ENCODE measurements at places on chromosomes 2 and 18.

DNA sequence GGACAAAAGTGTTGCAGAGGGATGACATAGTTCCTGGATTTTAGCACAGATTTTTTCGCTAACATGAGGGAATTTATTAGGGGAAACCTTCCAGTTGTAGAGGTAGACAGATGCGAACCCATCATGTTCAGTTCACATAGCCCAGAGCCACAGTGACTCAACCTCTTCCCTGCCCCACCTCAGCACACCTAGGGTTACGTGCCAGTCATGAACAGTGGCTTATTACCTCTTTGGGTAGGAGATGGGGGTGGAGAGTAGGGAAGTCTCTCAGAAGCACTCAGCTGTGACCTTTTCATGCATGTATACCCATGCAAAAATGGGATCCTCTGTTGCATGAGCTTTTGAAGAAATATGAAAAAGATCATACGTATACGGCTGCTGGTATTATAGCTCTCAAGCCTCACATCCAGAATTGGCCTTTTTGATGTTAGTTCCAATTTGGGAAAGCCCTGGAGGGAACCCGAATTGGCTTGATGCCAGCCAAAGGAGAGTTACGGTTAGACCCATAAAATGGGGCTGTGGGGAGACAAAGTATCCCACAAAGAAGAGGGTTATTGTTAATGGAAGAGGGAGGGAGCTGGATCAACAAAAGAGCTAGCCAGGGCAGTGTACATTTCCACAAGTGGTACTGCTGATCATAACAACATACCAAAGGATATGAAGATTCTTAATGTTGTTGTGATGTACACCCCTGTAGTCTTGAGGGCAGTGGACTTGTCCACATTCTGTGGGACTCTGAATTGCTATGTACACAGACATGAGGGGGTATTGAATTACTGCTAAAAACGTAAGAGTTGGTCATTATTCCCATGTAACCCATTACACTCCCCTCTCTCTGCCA, 4.9 kb downstream of the TANC1 start:
- no peak for DNase-seq

DNA sequence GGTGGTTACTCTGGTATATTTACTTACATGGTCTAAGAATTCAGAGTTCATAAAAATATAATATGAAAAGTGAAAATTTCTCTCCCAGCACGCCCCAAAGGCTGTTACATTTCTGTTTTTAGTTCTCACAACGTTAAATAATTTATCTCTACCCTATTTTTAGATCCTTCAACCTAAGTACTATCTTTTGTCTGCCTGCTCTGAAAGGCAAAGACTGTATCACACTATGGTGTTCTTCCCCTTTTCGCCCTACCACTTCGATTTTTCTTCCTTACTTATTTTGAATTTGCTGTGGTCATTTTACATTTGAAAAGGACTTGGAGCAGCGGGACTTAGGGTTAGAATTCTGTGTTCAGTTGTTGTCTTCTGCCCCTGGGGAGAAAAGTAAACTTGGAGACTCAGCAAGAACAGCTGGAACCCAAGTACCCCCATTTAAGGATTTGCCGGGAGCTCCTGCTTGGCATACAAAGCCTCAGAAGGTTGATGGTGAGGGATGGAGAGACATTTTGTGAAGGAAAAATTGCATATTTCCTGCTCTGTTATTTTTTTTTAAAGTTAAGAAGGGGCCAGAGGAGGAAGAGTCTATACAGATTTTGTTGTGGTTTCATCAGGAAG, 19.0 kb downstream of the ADAM23 start:
- no peak for DNase-seq

DNA sequence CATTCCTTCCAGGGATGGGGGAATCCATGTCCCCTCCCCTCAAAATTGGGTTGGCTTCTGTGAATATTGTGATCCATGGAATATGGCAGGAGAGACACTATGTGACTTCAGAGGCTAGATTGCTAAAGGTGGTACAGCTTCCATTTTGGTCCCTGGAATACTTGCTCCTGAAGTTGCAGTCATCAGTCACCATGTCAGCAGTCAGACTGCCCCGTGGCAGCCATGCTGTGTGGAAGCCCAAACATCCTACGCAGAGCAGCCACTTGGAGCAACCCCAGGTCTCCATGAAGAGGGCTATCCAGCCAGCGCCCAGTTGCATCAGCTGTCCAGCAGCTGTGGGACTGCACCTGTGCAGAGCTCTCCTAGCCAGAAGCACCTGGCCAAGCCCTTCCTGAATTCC, 15.8 kb upstream of the KDSR start:
- DNase-seq: no peak

- DNase-seq: no peak
Measured at GRCh38 chr2:160703648-160704585, 210.3 kb upstream of the RBMS1 start.
